ENCODE measurements at places on chromosomes 7 and 10.

DNA sequence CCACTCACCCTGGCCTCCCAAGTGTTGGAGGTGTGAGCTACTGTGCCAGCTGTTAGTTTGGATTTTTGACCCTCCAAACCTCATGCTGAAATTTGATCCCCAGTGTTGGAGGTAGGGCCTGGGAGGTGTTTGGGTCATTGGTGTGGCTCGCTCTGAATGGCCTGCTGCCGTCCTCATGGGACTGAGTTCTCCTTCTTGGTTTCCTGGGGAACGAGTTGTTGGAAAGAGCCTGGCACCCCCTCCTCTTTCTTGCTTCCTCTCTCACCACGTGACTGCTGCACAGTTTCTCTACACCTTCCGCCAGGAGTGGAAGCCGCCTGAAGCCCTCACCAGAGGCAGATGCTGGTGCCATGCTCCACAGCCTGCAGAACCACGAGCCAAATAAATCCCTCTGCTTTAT is 253.5 kb downstream of the PHTF2 start:
- DNase-seq: no peak

- no peak for DNase-seq
Measured at GRCh38 chr10:44387853-44388251, 3.0 kb upstream of the CXCL12 start.

DNA sequence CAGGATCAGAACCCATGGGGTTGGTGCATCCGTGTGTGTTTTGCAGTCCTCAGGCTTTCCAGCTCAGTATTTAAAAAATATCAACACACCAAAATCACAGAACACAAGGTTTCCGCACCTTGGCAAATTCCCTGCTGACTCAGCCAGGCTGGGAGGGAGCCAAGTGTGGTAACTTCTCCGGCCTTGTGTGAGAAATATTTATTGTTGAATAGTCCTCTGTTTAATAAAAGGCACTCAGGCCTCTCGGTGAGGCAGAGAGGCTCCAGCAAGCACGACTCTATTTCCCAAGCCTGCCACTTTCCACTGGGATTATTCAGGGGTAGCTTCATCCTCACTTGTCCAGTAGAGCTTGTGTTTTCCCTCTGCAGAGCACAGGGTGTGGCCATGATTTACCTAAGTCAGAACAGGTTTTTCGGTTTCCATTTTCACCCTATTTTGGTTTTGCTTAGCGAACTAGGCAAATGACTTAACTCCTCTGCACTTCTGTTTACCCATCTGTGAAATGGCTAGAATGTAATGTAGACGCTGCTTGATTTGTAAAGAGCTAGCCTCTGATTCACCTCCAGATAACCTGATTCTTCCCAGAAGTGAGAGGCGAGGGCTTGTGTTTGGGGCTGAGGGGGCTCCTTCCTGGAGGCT is 13.0 kb upstream of the CHST15 start:
- peak; percentile 77 for DNase-seq

DNA sequence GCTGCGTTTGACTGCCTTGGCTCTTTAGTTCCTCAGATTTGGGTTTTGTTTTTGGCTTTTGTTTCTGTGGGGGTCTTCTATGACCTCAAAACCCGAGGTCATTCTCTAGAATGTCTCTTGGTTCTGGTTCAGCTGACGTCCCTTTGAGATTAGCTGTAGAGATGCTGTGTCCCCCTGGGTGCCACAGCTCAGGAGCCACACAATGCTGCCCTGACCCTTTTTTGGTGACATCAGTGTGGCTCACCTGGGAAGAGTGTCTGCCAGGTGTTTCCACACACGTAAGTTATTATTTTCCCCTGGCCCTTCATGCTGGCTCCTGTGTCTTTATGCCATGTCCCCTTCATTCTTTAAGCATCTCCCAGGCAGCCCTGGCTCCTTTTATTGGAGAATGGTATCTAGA is 89.8 kb upstream of the DDC start:
- no peak for DNase-seq

GRCh38 chr7:2614631-2615330 is 17.0 kb upstream of the TTYH3 start:
- DNase-seq: no peak

GRCh38 chr7:107530751-107531150 is 33.0 kb downstream of the COG5 start:
- DNase-seq: no peak

GRCh38 chr10:60480865-60481563 is 91.3 kb upstream of the ANK3 start:
- peak; percentile 82 for DNase-seq

DNA sequence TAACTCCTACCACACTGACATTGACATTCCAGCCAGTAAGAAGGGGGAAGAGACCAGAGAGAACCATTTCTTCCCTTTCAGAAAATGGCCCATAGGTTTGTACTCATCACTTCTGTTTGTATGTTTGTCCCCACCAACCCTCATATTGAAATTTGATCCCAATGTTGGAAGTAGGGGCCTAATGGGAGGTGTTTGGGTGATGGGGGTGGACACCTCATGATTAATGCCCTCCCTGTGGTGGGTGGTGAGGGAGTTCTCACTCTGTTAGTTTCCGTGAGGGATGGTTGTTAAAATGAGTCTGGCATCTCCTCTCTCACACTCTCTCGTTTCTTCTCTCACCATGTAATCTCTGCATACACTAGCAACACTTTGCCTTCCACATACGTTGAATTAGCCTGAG is 21.4 kb downstream of the CADPS2 start:
- DNase-seq: no peak

DNA sequence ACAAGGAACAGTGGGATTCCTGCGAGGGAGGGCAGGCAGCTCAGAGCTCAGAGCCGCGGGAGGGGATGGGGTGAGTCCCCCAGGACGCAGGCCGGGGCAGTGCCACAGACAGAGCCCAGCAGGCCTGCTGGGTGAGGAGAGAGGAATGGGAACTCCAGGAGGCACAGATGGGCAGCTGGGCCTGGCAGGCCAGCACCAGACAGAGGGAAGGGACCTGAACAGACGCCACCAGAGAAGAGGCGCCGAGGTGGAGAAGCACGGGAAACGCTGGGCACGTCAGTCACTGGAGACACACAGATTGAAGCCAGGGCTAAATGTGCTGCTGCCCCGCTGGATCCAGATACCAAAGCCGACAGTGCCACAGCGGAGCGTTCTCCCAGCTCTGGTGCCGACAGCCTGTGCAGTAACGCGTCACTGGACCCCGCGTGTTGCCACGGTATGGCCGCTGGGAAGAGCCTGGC is 225.8 kb downstream of the MAD1L1 start:
- no peak for DNase-seq

DNA sequence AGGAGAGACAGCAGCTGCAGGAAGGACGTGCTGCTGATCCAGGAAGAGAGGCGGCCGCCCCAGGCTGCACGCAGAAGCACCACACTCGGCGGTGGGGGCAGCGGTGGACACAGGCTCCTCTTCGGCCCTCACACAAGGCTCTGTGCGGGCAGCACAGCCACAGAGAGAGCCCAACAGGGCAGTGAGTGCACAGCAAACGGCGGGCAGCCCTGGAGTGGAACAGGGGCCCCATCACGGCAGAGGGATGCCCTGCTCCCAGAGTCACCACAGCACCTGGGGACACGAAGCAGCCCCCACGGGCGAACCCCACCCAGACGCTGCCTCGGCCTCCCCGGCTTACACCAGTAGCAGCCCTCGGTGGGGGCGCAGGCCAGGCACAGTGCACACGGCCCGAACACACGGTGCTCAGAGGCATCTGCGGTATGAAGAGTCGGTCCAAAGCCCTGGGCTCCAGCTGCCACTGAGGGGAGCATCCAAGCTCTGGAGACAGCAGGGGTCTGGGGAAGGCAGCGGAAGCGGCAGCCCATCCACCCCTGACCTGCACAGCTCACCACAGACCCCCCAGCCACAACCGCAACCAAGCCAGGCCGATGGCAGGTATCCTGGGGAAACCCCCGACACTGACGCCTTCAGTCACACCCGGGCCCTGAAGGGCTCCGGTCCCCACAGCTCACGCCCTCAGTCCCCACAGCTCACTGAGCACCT is 16.8 kb downstream of the NUDT1 start:
- DNase-seq: no peak

- DNase-seq: no peak
Measured at GRCh38 chr7:80825499-80825898, 93.4 kb downstream of the SEMA3C start.

DNA sequence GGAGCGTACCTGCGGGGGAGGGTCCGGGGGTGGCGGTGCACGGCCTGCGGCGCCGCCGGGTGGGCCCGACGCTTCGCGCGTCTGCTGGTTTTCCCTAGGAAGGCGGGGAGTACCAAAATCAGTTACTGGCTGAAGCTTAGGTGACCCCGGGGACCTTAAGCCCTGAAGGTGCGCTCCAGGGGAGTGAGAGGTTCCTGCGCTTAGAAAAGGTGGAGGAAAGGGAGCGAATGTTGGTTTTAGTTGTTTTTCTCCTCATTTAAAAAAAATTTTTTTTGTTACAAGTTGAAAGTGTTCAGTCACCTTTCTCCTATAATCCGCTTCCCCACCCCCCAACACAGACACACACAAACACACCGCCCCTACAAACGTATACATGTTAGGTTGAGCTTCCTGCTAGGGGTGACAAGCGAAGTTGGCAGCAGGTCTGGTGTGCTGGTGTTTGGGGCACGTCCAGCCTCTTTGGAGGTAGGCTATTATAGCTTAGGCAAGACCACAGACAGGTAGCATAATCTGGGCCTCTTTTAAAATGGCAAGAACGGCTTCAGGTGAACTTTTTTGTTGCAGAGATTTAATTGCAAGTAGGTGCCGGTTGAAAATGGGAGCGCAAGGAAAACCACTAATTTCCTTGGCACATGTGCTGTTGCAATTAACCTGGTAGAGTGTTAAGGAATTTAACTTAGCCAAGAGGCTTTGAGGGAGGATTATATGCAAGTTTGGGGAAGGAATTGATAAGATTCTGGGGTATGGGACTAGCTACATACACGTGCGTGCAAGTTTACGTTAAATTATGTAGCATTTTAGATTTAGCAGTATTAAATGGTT is 945 bp downstream of the ADD3 start:
- DNase-seq: peak; percentile 13

DNA sequence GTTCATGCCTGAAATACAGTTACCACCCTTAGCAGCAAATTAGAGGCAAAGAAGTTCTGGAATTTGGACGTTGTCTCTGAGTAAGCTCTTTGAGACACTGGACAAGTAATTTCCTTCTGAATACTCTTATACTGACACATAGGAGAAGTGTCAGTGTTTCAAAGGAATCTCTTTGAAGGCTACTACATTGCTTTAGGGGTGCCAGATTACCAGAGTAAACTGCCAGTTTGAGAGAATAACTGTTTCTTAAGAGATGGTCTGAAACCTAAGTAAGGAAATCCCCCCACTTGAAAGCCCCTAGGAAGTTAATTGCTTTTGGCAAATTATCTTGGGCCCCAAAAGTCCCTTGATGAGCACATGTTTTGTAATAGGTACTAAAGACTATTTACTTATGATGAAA is 3.4 kb downstream of the FAS start:
- peak; percentile 74 for DNase-seq

DNA sequence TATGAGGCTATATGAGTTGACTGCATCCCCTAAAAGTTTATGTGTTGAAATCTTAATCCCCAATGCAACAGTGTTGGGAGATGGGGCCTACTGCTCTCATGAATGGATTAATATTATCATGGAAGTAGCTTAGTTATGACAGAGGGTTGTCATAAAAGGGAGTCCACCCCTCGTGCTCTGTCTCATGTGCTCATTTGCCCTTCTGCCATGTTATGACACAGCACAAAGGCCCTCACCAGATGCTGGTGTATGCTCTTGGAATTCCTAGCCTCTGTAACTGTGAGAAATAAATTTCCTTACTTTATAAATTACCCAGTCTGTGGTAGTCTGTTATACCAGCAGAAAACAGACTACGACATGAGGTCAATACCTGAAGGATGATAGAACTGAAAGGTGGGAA is 17.6 kb upstream of the PANK1 start:
- DNase-seq: peak; percentile 20

- DNase-seq: peak; percentile 99
Measured at GRCh38 chr7:105830405-105831301, 45.7 kb downstream of the ATXN7L1 start.

- peak; percentile 31 for DNase-seq
Measured at GRCh38 chr7:107920048-107920772, 29.2 kb downstream of the DLD start.

- DNase-seq: no peak
Measured at GRCh38 chr10:43885842-43886241, 237.2 kb upstream of the ZNF32 start.

- DNase-seq: no peak
Measured at GRCh38 chr7:24980534-24981170, 674 bp upstream of the OSBPL3 start.

GRCh38 chr10:20334559-20334958 is 518.3 kb downstream of the PLXDC2 start:
- no peak for DNase-seq

GRCh38 chr10:86693721-86694369 is 25.5 kb downstream of the LDB3 start:
- DNase-seq: peak; percentile 73

DNA sequence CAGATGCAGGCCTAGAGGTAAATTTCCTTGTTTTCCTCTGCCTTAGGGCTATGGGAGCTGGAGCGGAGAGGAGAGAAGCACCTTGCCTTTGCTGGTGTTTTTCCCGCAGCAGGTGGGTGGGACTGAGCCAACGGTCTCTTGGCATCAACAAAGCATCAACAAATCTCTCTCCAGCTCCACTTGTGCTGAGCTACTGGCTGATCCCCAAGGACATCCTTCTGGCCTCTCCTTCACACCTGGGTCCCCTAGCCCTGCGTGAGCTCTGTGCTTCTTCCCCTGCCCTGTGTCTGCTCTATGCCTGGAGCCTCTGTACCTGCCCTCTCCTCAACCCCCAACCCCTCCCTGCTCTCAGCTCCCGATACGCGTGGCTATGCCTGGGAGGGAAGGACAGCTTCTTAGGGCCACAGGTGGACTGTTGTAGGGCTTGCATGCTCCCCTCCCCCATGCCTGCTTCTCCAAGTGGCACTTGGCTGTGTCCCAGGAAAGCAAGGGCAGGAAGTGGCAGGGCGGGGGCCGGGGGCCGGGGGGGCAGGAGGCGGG is 3.2 kb upstream of the CLDN4 start:
- no peak for DNase-seq

DNA sequence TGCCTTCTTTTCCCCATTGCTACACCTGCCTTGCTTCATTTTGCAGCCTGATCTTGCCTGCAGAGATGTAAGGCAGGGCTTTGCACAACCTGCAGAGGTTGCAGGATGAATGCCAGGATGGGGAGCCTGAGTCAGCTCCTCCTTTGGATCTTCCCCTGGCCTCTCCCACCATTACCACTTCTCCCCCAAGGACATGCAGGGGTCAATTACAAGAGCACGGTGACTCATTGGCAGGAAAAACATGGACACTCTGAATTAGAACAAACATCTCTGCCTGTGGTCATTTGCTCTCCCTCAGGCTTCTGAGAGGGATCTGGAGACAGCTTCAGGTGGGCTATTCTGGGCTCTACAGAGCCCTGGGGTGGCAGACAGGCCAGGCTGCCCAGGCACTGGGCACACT is 89.2 kb downstream of the HERPUD2 start:
- peak; percentile 76 for DNase-seq

GRCh38 chr7:76191783-76192240 is 9.9 kb upstream of the SRRM3 start:
- peak; percentile 46 for DNase-seq
